Hematopoietic multipotent progenitor cell treated with erythropoietin and hydrocortisone succinate and interleukin-3 and kit ligand, for 8 days (in vitro differentiated cells): ENCODE measurements at places on chromosomes 11 and 22.

DNA sequence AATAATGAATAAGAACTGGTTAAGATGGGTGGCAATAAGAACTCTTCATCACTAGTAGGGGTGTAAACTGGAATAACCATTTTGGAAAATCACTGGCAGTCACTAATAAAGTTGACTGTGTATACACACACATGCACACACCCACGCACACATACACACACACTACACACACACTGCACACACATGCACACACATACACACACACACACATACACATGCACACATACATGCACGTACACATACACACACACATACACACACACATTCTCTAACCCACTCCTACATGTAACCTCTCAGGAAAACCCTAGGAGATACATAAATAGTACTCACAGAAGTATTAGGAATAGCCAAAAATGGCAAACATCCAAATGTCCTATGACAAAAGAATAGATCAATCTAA, 406.5 kb upstream of the SYN3 start:
- no peak for DNase-seq

DNA sequence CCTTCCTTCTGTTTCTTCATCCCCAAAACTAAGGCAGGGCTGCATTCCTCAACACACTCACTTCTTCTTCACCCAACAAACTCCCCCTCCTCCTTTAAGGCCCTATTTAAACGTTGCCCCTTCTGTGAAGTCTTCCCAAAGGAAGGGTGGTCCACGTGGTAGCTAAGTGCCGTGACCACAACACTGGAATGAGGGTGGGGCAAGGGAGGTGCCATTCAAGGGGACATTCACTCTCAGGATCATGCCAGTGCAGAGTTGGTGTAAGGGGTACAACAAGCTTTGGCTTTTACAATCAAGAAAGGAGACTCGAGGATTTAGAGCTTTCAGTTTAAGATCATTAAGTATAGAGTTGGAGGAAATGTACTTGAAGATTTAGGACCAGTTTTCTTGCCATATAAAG, 8.0 kb upstream of the MS4A10 start:
- no peak for DNase-seq

GRCh38 chr22:20107951-20108756, 7.8 kb upstream of the RANBP1 start:
- DNase-seq: no peak

- DNase-seq: no peak
Measured at GRCh38 chr22:17958166-17958565, 66.2 kb downstream of the MICAL3 start.

GRCh38 chr22:46023558-46023981, 46.6 kb upstream of the WNT7B start:
- no peak for DNase-seq

DNA sequence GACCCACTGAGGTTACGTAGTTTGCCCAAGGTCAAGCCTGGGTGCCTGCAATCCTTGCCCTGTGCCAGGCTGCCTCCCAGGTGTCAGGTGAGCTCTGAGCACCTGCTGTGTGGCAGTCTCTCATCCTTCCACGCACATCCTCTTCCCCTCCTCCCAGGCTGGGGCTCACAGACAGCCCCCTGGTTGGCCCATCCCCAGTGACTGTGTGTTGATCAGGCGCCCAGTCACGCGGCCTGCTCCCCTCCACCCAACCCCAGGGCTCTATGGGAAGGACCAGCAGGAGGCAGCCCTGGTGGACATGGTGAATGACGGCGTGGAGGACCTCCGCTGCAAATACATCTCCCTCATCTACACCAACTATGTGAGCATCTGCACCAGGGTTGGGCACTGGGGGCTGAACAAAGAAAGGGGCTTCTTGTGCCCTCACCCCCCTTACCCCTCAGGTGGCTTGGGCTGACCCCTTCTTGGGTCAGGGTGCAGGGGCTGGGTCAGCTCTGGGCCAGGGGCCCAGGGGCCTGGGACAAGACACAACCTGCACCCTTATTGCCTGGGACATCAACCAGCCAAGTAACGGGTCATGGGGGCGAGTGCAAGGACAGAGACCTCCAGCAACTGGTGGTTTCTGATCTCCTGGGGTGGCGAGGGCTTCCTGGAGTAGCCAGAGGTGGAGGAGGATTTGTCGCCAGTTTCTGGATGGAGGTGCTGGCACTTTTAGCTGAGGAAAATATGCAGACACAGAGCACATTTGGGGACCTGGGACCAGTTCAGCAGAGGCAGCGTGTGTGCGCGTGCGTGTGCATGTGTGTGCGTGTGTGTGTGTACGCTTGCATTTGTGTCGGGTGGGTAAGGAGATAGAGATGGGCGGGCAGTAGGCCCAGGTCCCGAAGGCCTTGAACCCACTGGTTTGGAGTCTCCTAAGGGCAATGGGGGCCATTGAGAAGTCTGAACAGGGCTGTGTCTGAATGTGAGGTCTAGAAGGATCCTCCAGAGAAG, 1.6 kb downstream of the GSTP1 start:
- DNase-seq: no peak

DNA sequence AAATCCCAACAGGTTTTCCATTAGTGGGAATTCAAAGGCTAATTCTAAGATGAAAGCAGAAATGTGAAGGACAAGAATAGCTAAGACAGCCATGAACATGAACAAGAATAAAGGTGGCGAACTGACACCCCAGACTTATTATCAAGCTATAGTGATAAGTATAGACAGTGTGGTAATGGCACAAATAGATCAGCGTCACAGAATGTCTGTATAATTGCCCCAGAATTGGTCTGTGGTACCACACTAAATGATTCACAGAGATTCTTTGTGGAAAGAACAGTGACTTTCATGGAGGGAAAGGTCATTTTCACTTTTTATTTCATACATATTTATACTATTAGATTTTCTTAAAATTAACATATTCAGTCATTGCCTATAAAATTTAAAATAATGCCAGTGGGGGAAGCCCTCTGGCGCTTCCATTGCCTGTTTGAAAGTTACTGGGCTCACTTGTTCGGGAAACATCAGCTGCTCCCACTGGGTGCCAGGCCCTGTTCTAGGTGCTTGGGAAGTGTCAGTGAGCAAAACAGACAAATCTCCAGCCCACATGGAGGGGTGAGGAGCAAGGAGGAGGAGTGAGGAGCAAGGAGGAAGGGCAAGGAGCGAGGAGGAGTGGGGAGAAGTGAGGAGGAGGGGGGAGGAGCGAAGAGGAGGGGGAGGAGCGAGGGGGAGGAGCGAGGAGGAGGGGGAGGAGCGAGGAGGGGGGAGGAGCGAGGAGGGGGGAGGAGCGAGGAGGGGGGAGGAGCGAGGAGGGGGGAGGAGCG, 11.3 kb upstream of the NLRP6 start:
- peak; percentile 40 for DNase-seq

DNA sequence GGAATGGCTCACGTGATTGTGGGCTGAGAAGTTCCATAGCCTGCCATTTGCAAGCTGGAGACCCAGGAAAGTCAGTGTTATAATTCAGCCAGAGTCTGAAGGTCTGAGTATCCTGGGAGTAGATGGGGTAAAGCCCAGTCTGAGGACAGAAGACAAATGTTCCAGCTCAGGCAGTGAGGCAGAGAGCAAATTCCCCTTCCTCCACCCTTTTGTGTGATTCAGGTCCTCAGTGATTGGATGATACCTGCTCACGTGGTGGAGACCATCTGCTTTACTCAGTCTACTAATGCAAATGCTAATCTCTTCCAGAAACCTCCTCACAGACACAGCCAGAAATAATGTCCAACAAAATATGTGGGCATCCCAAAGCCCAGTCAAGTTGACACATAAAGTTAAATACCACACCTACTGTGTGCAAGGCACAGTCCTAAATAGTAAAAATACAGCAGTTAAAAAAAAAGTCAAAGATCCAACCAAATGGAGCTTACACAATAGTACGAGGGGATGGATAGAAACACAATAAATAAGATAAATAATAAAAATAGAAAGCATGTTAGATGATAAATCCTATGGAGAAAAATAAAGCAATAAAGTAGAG, 13.2 kb upstream of the APOL6 start:
- DNase-seq: no peak

GRCh38 chr11:44978274-44978960, 27.7 kb upstream of the TP53I11 start:
- DNase-seq: no peak

DNA sequence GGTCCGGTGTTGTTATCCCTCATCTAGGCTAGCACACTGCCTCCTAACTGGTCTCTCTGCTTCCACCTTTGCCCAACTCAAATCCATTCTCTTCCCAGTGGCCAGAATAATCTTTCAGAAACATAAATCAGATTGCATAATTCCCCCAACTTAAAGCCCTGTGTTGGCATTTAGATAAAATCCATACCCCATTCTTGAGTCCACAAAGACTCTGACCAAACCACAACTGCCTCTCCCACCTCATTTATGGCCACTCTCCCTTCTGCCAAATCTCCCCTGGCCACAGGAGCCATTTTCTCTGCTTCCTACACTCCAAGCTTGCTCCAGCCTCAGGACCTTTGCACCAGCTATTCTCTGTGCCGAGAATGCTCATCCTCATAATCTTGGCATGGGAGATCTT, 36.8 kb downstream of the IL18 start:
- no peak for DNase-seq

GRCh38 chr22:31082606-31083376, 1.7 kb downstream of the SMTN start:
- peak; percentile 73 for DNase-seq

- peak; percentile 42 for DNase-seq
Measured at GRCh38 chr11:16632295-16633200, 105.9 kb upstream of the C11orf58 start.

DNA sequence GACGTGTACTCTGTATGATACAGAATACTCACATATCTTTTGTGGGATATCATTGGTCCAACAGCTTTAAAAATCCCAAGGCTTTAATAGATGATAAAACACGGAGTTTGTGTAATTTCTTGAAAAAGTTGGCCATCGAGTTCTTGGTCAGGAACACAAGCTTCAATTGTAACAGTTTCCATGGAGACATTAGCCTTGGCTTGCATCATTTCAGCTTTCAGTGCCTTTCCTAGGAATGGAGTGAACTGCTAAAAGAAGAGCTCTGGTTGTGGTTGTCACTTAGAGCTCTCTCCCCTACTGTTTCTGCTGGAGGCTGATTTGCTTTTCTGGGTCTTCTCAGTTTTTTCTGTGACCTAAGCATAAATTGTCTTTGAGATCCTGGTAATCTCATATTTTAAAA, 14.2 kb downstream of the BMAL1 start:
- DNase-seq: no peak

DNA sequence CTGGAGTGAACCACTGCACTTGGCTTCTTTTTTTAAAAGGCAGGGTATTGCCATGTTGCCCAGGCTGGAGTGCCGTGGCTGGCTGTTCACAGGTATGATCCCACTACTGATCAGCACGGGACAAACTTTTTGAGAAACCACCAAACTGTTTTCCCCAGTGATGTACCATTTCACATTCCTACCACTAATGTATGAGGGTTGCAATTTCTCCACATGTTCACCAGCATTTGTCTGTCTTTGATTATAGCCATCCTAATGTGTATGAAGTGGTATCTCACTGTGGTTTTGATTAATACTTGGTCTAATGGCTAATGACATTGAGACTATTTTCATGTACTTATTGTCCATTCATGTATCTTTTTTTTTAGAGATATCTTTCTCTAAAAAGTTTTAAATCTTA, 41.5 kb upstream of the EP300 start:
- no peak for DNase-seq

GRCh38 chr11:123330071-123330470, 100.0 kb upstream of the GRAMD1B start:
- DNase-seq: no peak

DNA sequence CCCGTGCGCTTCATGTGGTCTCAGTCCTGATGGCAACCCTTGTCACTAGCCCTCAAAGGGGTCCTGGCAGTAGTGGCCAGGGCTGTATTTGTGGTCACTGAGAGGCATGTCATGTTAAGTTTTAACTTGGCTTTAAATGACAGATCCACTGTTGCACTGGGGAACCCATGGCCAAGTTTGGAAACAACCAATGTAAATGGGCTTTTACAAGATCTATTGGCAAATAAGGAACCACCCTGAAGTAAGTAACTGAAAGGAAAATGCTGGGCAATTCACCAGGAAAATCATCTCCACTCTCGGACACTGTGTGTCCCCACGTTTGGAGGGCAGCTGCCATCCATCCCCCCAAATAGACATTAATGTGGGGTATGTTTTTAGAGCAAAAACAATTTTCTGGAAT, 8.4 kb downstream of the YPEL1 start:
- no peak for DNase-seq

DNA sequence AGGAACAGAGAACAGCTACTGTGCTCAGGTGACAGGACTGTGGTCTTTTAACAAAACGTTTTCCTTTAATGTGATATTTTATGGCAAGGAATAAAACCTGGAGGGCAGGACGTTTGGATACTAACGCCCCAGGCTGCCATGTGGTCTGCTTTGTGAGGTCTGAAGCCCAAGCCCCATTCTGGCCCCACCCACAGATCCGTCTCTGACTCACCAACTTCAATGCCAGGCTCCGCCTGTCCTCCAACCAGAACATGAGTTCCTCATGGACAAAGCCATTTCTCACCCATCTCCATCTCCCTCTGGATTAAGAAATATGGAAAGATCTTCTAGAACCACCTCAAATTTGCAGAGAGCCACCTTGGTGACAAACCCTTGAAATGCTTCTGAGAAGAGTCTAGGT, 148.8 kb downstream of the CRYBB2 start:
- DNase-seq: peak; percentile 35

- DNase-seq: no peak
Measured at GRCh38 chr11:30698425-30698824, 112.3 kb upstream of the MPPED2 start.

GRCh38 chr11:353179-353873, 16.0 kb upstream of the B4GALNT4 start:
- DNase-seq: no peak

DNA sequence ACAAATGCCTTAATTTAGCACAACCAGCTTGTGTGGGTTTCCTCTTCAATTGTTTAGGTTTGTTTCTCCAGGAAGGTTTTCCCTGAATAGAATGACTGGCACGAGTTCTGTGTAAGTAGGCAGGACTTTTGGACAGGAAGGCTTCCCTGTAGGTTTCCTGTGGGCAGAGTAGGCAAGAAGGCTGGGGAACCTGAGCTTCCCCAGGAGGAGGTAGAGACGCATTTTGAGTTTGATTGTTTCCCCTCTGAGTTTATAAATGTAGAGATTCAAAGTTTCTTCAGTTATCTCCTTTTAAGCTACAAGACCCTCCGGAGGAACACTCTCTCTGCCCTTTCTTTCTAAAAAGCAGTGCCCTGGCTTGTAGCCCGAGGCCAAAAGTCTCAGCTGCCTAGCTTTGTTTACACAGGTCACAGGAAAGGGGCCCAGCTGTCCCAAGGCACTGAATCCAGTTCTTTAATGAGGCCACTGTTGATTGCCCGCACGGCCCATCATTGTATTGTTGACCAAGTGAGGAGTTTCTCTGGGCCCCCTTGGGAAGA, 66.6 kb upstream of the RDX start:
- no peak for DNase-seq

GRCh38 chr22:39497429-39497828, 4.7 kb upstream of the MIEF1 start:
- DNase-seq: no peak

GRCh38 chr22:44112191-44112590, 68.5 kb upstream of the PARVG start:
- no peak for DNase-seq
